Skeletal muscle cell (primary cell): ENCODE measurements at places on chromosomes 16 and 17.

- no peak for DNase-seq
Observed at GRCh38 chr16:66774981-66775380, 23.6 kb upstream of the DYNC1LI2 start.

DNA sequence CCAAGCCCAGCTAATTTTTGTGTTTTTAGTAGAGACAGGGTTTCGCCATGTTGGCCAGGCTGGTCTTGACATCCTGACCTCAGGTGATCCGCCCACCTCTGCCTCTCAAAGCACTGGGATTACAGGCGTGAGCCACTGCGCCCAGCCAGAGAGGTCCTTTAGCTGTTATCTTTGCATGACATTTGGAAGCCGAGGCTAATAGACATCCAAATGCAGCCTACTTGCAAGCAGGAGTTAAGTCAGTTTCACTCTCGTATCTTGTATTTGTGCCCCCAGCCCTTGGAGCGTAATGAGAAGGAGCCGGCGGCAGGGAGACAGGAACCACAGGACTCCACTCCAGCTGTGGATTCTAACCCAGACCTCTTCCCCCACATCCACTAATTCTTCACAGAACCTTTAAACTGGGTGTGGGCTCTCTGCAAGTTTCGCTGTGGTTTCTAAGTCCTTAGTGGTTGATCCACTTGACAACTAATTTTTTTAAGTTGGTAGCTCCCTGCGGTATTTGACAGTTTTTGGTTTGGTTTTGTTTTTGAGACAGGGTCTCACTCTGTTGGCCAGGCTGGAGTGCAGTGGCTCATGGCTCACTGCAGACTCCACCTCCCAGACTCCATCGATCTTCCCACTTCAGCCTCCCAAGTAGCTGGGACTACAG is 3.1 kb upstream of the CYTH1 start:
- no peak for DNase-seq

DNA sequence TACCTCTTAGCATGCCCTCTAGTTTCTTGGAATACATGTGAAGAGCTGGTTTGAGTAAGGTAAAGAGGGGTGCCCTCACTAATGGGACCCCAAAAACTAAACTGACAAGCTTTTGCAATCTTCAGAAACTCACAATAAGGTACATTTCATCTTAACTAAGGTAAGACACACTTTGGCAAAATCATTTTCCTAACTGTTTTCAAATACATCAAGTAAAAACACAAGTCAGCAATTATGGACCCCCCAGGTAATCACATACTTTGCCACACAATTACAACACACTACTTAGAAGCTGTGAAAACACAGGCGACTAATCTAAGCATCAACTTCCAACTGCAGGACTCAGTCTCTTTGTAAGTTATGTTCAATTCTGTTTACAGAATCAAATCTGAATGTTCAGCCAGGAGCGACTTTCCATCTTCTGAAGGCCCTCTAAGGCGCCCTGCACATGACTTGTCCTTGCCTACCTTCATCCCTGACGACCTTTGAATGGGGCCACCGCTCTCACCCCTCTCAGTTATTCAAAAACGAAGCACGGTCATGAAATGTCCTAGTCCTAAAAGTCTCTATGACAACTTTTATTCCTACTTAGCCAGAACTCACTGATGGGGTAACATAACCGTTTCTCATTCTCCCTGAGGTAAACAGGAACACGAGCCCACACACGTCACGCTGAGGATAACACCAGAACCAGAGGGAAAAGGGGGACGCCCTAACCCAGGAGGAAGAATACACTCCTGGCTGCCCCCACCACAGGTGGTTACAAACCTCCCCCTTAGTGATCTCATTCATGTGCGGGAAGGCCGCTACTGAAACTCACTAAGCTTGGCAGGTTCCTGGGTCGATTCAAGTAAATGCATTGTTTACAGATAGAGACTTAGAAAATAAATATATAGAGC is 5.5 kb downstream of the CREBBP start:
- DNase-seq: no peak

DNA sequence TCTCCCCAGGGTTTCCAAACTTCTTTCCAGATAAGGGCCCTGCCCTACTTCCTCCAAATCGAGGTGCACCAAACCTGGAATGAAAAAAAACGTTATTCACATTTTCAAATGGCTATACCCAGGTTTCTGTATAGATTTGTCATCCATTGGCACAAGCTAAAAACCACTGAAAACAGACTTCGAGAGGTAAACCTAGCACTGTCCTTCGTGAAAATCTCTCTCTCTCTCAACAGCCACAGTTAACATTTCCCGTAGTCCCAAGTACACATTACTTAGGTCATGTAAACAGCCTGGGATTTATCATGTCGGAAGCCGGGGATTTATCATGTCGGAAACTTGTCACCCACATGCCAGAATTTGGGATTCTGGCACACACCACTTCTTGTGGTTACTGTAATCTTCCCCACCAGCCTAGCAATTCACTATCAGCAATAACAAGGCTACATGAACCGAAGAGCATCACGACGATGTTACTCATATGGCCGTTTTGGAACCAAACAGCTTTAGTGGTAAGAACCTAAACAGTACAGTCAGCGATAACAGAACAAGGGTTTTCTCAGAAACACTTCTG is 1.2 kb downstream of the DDX5 start:
- no peak for DNase-seq

GRCh38 chr16:81601008-81601428 is 156.4 kb downstream of the CMIP start:
- DNase-seq: peak; percentile 54

DNA sequence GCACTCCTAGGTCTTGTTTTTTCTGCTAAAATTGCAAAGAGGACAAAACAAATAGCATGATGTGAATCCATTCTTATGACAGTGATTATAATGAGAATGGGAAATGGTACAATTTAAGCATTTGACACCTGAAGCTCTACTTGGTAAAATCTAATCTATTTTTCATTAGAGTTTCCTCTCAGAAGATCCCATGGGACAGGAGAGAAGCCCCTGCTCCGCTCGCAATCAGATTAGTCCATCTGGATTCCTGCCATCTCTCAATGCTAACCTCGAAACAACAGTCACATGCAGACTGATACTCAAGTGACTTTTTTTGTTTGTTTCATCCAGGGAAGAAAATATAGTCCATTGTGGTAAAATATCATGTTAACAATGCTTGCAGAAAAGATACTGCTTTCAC is 107.4 kb upstream of the TOM1L1 start:
- DNase-seq: no peak

DNA sequence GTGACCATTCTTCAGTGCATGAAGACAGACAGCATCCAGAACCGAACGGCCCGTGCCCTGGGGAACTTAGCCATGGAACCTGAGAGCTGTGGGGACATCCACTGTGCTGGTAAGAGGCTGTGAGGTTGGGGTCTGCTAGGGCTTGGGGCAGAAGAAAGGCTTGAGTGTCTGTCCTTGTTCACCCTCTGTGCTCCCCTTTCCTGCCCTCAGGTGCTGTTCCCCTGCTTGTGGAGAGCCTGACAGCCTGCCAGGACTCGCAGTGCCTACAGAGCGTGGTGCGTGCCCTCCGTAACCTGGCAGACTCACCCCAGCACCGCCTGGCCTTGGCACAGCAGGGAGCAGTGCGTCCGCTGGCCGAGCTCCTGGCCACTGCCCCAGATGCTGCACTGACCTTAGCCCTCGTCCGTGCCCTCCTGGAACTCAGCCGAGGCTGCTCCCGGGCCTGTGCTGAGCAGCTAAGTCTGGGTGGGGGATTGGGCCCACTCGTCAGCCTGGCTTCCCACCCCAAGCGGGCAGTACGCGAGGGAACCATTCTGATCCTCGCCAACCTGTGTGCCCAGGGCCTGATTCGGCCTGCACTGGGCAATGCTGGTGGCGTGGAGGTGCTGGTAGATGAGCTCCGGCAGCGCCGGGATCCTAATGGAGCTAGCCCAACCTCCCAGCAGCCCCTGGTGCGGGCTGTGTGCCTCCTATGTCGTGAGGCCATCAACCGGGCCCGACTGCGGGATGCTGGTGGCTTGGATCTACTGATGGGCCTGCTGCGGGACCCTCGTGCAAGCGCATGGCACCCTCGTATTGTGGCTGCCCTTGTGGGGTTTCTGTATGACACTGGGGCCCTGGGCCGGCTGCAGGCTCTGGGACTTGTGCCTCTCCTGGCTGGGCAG is 2.9 kb downstream of the ARMC5 start:
- no peak for DNase-seq

DNA sequence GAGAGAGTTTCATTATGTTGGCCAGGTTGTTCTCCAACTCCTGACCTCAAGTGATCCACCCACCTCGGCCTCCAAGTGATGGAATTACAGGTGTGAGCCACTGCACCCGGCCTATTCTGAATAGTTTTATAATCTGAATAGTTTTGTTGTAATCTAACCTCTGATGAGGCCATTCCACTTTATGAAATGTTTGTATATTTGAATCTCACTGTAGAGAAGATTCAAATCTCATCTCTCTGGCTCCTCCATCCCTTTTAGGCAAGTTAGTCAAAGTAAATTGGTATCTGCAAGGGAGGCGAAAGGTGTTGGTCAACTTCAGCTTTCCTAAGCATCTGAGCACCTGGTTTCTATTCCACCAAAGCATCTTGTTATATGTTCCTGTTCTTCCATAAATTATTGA is 131.2 kb downstream of the BRIP1 start:
- no peak for DNase-seq

DNA sequence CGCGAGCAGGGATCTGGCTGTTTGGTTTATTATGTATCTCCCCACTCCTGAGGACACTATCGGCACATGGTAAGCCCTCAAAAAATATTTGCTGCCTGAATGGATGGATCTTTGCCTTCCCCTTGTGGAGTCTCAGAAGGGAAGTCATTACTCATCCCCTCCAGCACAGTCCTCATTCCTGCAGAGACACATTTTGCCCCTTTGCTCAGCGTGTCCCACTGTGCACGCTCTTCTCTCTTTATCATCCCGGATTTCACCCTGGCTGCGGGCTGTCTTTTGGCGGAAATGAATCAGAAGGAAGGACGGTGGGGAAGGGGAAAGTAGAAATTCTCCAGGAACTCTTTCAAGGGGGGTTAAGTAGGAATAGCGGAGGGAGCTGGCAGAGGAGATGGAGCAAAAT is 125.2 kb upstream of the CDC42EP4 start:
- DNase-seq: no peak

GRCh38 chr16:46787909-46788308 is 39.8 kb upstream of the MYLK3 start:
- DNase-seq: no peak

GRCh38 chr17:82287868-82288801 is 14.6 kb upstream of the CSNK1D start:
- DNase-seq: no peak
